NCI-H1930 (cell line): ENCODE measurements at places on chromosomes 13 and 19.

DNA sequence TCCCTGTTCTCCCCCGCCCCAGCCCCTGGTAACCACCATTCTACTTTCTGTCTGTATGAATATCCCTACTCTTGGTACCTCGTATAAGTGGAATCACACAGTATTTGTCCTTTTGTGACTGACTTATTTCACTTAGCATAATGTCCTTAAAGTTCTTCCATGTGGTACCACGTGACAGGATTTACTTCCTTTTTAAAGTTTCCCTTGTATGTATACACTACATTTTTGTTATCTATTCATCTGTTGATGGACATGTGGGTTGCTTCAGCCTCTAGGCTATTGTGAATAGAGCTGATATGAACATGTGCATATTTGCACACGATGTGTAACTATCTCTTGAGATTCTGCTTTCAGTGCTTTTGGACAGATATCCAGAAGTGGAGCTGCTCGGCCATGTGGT, 59.6 kb upstream of the GJB6 start:
- DNase-seq: no peak

- no peak for DNase-seq
Measured at GRCh38 chr13:52003541-52003940, 7.7 kb downstream of the ATP7B start.

DNA sequence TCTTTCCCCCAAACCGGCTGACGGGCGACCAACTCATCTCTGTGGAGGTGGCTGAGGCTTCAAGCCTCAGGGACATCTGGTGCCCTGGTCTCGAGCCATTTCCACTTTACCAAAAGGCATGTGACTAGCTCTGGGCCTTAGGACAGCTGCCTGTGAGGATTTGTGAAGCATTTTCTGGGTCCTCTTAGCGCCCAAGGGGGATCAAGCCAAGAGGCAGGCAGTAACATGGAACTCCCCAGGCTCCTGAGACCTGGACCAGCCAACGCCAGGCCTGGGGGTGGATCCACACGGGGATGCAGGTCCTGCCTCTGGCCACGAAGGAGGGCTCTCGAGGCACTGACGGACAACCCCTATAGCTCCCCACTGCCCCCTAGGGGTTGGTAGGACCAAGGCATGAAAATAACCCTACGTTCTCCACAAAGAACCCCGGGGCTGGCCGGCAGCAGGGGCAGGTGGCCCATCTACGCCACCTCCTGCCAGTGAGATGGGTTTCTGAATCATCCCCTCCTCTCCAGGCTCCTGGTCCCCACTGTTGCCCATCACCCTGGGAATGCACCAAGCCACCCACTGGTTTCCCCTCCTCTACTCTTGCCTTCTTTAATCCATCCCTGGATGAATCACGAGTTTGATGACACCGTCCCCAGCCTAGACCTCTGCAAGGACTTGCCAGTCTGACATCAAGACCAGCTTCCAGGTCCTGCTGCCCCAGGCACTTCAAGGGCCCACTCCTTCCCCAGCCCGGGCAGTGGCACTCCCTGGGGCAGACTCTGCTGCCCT, 7.0 kb upstream of the MYDGF start:
- no peak for DNase-seq

- DNase-seq: no peak
Measured at GRCh38 chr13:51152701-51153100, 41.6 kb upstream of the C13orf42 start.

- DNase-seq: no peak
Measured at GRCh38 chr13:40362502-40362901, 303.9 kb downstream of the FOXO1 start.
